ENCODE measurements at places on chromosomes 2 and 18. TPM values are rescaled to one million over a fixed set of nuclear protein-coding genes. Genes with fewer than 3 reads are reported as not detected.

Gene TPO
- total RNA-seq, result not detected

Gene CCDC195
- total RNA-seq, result not detected

Gene SCG2
- 37.2 TPM for total RNA-seq

Gene STPG4
- 0.20 TPM for total RNA-seq

Gene GAREM2
- 2.4 TPM for total RNA-seq

Gene IL1R1
- 109 TPM for total RNA-seq

Gene TRIM43B
- total RNA-seq, result not detected

Gene SERPINB12
- not detected for total RNA-seq

Gene TMEM17
- 2.6 TPM for total RNA-seq

Gene LBX2
- 0.59 TPM for total RNA-seq

Gene RAB6C
- not detected for total RNA-seq

Gene FAHD2B
- total RNA-seq, result 3.7 TPM

Gene TWIST2
- 20.7 TPM for total RNA-seq

Gene SH3RF3
- total RNA-seq, result 7.8 TPM

Gene EMILIN1
- total RNA-seq, result 283 TPM

Gene ATOH8
- 22.4 TPM for total RNA-seq

Gene NTSR2
- not detected for total RNA-seq

Gene EDAR
- not detected for total RNA-seq

Gene ABCG8
- total RNA-seq, result not detected

Gene SERPINB13
- total RNA-seq, result not detected

Gene IMP4
- 117 TPM for total RNA-seq

Gene ELAC1
- 4.2 TPM for total RNA-seq

Gene SLC23A3
- total RNA-seq, result 8.1 TPM
